ENCODE measurements at places on chromosomes 1 and 21. TPM values are rescaled to one million over a fixed set of nuclear protein-coding genes. Genes with fewer than 3 reads are reported as not detected.

PIK3R3 gene
- total RNA-seq, result 2.8 TPM

- no peak overlapping the region for H3K4me3 ChIP-seq
- H3K4me1 ChIP-seq, result no peaks in the 10 kb centered on the region
- no peak overlapping the region for H3K27ac ChIP-seq
- H3K36me3 ChIP-seq, result peaks cover 61% of the 10 kb centered on the region
Measured at GRCh38 chr1:88935522-88936222, 44.3 kb upstream of the GTF2B start.

YRDC gene
- 10.2 TPM for total RNA-seq

GRCh38 chr1:168636642-168637111 is 60.3 kb downstream of the XCL1 start:
- H3K27me3 ChIP-seq, result no peaks in the 10 kb centered on the region
- H3K27ac ChIP-seq, result peak overlapping the region; percentile 49
- no peaks in the 10 kb centered on the region for H3K4me1 ChIP-seq
- DNase-seq, result no peak
- H3K36me3 ChIP-seq, result no peaks in the 10 kb centered on the region
- no peak overlapping the region for H3K4me3 ChIP-seq

MROH9 gene
- total RNA-seq, result not detected

GRCh38 chr1:155979597-155980343 is 1.4 kb upstream of the ARHGEF2 start:
- peak overlapping the region; percentile 99 for H3K4me3 ChIP-seq
- H3K27me3 ChIP-seq, result no peaks in the 10 kb centered on the region
- H3K4me1 ChIP-seq, result peaks cover 22% of the 10 kb centered on the region

- no peak for DNase-seq
- H3K4me3 ChIP-seq, result no peak overlapping the region
- no peaks in the 10 kb centered on the region for H3K27me3 ChIP-seq
- H3K27ac ChIP-seq, result no peak overlapping the region
- no peaks in the 10 kb centered on the region for H3K4me1 ChIP-seq
Measured at GRCh38 chr1:55724551-55725325, 509.6 kb upstream of the USP24 start.

All from Peyer's patch (tissue), 4 donors.